Panc1 (cell line): ENCODE measurements at places on chromosomes 7 and 10.

GRCh38 chr7:148291799-148292198, 298.8 kb upstream of the C7orf33 start:
- DNase-seq = no peak

DNA sequence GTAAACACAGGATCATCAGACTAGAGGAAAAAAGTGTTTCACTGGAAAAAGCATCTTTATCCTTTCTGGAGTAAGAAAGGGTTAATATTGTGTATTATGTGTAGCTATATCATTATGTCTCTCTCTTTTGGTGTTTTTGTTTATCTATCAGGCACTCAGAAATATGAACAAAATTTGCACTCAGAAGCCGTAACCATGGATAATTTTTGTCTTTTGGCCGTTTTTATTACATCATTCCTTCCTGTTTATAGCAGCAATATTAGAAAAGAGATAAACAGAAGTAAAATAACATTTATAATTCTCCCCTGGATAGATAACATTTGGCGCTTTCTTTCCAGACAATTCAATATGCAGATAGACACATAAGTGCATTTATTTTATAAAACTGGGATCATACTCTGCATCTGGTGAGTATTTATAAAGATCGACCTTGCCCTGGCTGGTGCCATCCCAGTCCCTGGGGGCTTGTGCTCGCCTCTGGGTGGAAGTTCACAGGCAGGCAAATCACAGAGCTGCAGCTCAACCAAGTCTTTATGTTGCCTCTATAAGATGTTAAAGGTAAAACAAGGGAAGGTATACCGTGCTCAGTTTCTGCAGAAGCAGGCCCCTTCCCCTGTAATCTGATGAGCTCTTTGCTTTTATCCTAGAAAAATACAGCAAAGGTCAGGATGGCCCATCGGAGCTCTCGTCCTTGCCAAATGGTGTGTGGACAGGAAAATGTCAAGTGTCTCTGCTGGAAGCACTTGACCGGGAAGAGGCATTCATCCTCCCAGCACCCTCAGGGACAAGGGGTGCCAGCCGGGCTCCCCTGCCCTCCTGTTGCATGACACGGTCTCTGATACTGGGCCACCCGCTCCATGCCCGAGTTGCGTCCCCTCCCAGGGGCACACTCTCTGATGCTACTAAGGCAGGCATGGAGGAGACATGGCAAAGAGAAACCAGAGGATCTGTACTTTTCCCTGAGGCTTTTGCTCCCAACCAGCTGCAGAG, 43.9 kb downstream of the PYROXD2 start:
- DNase-seq = no peak

DNA sequence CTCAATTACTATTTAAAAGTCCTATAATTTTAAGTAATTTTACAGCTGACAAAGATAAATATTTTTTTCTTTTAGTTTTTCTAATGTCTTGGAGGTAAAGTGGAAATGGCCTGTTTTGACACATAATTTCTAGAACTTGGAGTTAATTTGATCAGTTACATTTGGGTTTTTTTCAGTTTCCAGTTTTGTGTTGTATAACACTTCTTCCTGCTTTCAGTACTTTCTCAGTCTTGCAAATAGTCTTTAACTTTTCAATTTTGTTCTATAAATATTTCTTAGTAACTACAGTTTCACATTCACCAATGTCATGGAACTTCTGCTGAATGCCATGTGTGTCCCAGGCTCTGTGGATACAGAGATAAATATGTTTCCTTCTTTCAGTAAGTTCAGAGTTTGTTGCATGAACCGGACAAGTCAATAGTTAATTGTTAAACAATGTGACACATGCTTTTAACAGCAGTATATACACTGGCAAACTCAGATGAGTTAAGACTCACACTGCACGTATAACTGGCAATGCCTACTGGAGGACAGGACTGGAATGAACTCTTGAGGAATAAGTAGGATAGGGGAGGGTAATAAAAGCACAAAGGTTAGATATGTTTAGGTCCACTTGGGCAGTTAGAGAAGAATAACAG, 4.6 kb downstream of the SHOC2 start:
- DNase-seq = no peak

DNA sequence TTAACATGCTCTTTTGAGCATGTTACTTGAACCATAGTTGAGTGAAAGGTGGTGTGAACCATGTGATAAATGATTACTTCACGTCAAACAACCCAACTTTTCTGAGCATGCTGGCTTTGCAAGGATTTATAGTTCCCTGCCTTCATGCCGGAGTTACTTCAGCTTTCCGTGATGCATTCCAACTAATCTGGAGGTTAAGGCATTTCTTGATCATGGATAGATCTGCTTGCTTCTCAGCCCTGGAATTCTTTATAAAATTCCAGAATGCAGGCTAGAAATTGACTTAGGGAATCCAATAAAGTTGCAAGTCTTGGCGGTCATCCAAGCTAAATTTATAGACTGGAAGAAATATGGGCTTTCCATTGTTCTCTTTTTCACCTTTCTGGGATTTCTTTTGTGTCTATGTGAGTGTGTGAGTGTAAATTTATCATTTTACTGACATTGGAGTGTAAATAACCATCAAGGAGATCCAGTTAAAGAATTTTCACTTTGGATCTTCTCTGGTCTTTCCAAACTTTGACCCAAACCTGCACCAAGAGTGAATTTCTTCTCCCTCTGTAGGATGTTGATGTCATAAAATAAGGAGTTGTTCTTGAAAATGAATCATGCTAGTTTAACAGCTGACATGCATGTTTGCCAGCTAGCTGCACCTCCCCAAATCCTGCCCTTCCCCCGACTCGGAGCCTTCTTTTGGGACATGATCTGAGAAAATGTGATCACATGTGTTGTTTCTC, 289.0 kb downstream of the TWIST1 start:
- DNase-seq = no peak

DNA sequence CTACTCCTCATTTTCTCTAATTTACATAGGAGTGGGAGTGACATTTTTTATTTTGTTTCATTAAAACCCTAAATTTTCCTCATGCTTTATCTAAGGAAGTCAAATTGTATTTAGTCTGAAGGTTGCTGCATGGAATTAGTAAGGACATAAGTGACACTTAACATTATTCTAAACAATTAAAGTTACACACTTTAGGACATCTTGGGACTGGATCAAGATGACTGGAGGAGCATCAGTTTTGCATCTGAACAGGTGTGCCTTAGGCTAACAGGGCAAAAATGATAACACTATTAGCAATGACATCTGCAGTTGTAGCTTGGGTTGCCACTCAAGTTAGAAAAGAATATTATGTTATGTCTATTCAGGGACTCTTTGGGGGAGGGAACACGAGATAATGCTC, 199.4 kb downstream of the HDAC9 start:
- DNase-seq = no peak

DNA sequence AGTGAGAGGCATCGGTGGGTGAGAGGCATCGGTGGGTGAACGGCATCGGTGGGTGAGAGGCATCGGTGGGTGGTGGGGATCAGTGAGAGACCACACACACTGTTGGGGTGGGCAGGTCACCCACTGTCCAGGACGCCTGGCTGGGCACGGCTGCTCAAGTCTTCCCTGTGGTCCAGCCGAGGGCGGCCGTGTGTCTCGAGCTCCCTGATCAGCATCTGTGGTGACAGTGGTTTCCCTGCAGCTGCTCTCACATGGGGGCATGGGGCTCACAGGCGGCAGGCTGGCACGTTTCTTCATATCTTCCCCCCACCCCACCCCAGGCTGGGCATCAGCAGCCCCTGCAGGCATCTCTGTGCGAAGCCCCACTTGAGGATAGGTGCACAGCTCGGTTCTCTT, 78.2 kb downstream of the NKX6-2 start:
- no peak for DNase-seq

GRCh38 chr10:32891261-32891660, 66.8 kb downstream of the ITGB1 start:
- DNase-seq = no peak

GRCh38 chr7:137940218-137940617, 61.7 kb downstream of the CREB3L2 start:
- DNase-seq = no peak

DNA sequence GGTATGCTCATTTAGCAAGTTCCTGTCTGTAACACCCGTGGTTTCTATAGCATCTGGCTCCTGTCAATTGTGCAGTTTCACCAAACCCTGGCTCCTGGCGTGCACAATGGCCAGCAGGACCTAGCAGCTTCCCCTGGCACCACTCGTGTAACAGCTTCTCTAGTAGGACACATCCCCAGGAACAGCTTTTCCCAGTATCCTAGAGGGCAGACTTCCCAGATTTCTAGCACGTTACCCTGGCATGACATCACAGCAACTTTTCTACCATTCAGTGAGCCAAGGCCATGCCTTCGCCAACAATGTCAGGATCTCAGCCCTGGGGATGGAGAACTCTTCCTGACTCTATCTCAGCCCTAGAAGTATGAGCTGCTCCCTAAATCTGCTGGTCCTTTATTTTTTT, 6.5 kb downstream of the YME1L1 start:
- no peak for DNase-seq

DNA sequence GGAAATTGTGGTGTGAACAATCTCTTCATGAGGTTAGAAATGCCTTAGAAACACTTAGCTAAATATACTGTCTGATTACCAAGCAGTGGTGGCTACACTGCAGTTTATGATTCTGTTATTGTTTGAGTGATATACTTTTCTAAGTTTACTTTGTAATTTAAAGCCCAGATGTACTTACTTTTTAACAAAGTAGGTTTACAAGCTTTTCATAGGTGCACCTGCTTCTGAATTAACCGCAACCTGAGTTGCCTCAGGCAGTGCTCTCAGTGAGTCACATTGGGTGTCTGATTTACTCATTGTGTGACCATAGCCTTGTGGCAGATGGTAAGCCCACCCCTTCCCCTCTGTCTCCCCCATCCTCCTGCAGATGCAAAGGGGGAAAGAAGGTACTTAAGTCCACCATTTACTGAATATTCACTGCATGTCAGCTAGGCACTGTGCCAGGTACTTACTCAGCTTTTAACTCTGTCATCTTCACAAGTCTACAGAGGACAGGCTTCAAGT, 9.0 kb downstream of the MTURN start:
- DNase-seq = no peak

- no peak for DNase-seq
These were observed 71.2 kb upstream of the LRRC18 start for GRCh38 chr10:49010865-49011264.

DNA sequence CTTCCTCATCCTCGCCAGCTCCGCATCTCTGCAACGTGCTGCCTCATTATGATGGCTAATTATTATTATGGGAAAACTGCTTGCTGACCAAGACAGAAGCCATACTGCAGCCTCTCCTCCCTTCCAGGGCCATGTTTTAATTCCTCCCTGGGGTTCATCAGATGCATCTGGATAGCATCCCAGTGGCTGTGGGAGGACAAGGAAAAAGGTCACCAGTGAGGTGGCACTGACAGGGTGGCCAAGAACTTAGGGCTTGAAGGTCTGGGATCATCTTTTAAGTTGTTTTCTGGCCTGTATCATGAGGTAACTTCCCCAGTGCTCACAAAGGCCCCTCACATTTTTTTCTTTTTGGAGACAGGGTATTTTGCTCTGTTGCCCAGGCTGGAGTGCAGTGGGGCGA, 39.6 kb downstream of the KCNH2 start:
- no peak for DNase-seq

DNA sequence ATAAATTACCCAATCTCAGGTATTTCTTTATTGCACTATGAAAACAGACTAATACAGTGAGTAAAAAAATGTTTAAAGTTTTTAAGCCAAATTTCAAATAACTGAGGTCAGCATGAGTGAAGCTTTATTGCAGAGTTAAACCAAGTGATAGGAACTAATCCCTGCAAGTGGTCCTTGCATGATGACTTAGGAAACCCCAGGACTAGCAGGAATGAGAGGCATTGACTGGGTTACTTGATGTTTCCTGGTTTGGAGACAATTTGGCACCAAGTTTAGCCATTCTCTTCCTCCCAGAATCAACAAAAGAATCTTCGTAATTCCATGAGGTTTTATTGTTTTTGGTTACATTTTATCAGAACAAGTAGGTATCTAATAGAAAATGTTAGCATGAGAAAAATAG, 194.2 kb downstream of the BICC1 start:
- DNase-seq = no peak

DNA sequence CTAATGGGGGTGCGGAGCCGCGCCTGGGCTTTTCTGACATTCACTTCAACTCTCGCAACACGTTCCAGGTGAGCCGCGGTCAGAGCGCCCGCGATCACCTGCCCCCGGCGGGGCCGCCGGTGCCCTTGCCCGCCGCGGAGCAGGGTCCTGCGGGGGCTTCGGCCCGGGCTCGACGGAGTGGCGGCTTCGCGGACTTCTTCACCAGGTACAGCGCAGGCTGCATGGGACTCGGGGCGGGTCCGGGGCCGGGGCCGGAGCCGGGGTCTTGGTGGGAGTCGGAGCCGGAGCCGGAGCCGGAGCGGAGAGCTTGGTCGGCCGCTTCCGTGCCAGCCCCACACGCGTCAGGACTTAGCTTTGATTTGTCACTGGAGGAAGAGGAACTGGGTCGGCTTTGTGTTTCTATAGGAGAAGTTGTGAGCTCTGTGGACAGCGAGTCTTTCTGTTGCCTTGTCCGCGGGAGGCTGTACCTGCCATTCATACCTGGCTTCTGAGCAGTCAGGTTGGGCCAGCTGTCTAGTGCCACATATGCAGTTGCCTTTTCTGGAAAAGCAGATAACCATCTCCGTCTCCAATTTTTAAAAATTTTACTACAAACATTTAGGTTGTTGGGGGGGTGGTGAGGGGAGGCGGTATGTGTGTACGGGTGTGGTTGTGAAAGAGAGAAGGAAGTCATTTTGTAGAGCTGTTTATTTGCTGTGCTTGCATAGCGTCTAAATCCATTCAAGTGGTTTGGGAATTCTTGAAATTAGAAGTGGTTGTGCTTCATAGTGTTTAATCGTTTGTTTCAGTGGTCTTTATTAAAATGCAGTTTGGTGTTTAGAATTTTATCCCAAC, 1.3 kb downstream of the TBC1D12 start:
- no peak for DNase-seq

GRCh38 chr10:79604294-79604693, 6.4 kb upstream of the SFTPA1 start:
- no peak for DNase-seq

GRCh38 chr7:44102846-44103565, 1.1 kb upstream of the AEBP1 start:
- DNase-seq = no peak

GRCh38 chr10:129914960-129915359, 49.1 kb downstream of the EBF3 start:
- DNase-seq = no peak

DNA sequence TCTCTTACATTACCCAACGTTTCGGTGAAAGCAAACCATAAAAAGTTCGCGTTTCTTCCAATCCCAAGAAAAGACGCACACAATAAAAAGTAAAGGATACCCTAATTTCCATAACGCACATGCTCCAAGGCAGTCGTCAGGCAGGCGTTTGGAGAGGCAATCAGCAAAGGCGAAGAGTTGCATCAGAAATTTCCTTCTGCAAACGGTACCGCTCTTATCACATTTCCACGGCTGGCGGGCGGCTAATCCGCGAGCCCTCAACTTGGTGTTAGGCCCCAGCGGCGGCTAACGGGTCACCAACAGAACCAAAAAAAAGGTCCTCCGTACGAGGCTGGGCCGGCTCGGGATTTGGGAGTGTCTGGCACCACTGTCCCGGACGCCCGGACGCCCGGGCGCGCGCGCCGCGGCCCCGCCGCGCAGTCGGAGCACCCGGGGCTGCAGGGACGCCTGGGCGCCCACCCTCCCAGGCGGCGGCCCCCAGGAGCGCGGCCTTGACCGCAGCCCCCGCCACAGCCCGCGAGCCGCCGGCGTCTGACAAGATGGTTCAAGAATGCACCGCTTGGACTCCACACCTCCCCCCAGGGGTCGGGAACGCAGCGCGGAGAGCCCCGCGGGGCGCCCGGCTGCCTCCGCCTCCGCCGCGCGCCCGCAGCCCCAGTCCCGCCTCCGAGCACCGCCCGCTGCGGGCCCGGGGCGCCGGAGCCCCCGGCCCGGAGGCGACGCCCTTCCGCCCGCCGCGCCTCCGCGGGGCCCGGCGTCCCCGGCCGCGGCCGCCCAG, 9.8 kb upstream of the GRB10 start:
- no peak for DNase-seq

- no peak for DNase-seq
These were observed 99.6 kb downstream of the STRA8 start for GRCh38 chr7:135333200-135333599.
